ENCODE measurements at places on chromosomes 2 and 18.

DNA sequence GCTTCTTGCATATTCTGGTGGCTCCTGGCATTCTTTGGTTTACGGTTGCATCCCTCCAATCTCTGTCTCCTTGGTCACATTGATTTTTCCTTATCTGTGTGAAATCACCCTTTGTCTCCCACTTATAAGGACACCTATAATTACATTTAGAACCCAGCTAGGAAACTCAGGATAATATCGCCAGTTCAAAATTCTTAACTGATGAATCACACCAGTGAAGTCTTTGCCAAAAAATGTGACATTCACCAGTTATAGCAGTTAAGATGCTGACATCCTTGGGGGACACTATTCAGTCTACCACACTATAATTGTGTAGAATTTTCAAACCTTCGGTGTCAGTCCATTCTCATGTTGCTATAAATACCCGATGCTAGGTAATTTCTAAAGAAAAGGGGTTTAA lies 320.2 kb downstream of the TMX3 start:
- no peak for DNase-seq

- DNase-seq = no peak
These were observed 129.7 kb downstream of the PHLPP1 start for GRCh38 chr18:62844850-62845643.

DNA sequence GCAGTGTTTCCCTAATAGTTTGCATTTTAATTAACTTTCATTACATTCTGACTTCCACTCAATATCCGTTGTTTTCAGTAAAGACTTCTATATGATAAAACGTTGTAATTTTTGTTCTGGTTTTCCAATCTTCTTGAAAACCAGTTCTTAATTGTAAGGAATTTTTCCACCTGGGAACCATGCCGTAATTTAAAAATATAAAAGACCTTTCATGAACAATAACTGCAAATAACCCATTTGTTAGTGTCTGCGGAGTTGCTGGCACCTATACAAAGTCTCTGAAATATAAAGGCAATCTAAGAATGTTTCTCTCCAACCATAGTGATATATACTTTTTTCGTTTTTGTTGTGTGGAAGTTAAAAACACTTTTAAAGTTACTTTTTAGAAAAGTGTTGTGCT lies 7.7 kb upstream of the SATB2 start:
- no peak for DNase-seq

DNA sequence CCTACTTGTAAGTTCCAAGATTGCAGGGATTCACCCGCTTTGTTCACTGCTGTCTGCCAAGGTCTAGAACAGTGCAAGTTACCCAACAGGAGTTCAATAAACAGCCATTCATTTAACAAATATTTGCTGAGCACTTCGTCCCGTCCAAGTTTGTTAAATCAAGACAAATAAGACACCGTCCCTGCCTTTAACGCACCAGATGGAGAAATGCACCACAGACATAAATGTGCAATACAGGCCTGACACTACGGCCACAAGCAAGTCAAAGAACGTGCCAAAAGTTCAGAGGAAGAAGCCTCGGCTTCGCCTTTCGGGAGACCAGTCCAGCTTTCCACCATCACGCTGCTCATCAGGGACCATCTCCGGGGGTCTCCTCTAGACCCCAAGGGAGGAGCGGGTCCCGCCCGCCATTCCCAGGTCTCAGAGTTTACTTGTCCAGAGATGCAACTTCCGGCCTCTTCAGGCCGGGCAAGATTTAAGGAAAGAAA lies 429 bp downstream of the C2orf76 start:
- no peak for DNase-seq

DNA sequence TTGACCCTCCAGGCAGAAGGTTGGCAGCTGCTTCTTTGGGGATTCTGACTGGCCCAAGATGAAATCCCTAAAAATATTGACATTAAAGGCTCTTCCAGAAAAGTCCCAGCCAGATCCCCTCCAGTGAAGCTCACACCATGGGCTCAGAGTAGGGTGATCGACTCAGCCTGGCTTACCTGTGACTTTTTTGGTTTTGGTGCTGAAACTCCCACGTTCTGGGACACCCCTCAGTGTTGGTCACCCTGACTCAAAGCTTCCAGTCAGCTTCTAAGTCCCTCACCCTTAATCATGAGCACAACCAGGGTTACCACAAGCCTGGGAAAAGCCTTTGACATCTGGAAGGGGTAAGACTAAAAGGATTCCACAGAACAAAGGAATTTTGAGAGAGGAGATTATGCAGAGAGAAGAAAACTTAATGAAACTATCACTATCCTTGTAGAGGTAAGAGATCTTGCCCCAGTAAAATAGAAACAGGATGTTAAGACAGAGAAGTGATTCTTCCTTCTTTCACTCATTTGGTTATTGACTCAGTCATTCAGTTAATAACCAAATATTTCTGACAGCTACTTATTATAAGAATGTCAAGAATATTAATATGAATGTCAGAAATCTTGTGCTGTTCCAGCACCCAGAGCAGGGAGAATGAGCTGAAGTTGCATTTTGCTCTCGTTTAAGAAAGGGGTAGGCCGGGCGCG lies 66.8 kb upstream of the SEC11C start:
- no peak for DNase-seq

- no peak for DNase-seq
These were observed 23.3 kb upstream of the NFATC1 start for GRCh38 chr18:79372461-79372860.

- DNase-seq = no peak
These were observed 7.0 kb downstream of the INPP1 start for GRCh38 chr2:190350371-190350770.

- DNase-seq = no peak
These were observed 9.3 kb downstream of the HADHA start for GRCh38 chr2:26235089-26235488.

Data from DMS153 (cell line).